ENCODE measurements at places on chromosomes 11 and 22.
A peak's percentile ranks its signal among the peaks of the same experiment; 100 is the strongest.

DNA sequence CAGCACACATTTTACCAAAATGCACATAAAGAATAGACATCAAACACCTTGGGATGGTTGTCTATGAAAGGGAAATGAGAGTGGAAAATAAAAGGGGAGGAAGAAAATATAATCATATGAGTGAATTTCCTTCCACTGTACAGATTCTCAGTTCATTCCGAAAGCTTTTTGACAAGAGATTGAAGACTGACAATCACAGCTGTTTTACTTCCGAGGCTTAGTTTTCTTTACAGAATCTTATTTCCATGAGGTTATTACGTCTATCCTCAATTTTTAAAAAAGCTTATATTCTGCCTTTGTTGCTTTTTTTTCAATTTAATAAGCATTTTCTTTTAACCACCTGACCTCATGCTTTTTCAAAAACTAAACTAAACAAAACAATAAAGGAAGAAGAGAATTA is 12.8 kb upstream of the NNMT start:
- DNase-seq = no peak

GRCh38 chr11:72240461-72241290 is 3.3 kb downstream of the PHOX2A start:
- no peak for DNase-seq

DNA sequence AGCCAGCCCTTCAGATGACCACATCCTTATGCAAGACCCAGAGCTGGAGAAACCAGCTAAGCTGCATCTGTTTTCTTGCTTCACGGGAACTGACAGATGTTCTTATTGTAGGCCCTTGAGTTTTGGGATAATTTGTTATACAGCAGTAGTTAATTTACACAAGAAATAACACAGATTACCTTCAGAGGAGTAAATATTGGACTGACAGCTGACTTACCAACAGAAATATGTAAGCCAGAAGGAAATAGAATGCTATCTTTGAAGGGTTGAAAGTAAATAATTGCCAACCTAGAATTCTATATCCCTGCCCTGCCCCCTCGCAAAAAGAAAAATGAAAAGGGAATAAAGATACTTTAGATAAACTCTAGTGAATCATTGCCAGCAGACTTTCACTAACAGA is 124.1 kb downstream of the WNT7B start:
- no peak for DNase-seq

DNA sequence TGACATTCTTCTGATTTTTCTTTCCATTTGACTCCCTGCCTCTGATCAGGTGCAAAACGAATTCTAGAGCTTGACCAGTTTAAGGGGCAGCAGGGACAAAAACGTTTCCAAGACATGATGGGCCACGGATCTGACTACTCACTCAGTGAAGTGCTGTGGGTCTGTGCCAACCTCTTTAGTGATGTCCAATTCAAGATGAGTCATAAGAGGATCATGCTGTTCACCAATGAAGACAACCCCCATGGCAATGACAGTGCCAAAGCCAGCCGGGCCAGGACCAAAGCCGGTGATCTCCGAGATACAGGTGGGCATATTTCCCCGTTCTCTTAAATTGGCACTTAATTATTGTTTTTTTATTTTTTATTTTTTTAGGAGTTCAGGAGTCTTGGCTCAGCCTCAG is 15.4 kb downstream of the XRCC6 start:
- DNase-seq = no peak

DNA sequence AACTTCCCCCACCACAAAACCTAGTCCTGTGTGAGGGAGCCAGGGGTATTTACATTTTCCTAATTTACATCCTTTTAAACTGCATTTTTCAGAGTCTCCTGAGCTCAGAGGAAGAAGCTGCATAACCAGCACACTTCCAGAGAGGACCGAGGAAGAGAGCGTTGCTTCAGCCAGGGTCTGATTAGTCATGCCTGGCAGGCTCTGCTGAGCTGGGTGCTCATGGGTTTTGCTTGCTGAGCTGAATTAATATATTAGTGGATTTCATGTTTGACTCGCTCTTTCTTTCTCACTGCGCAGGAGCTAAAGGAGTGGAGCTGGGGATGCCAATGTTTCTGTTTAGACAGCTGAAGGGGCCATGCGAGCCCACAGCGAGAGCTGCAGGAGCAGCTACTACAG is 539.3 kb upstream of the B3GAT1 start:
- peak; percentile 32 for DNase-seq

- no peak for DNase-seq
Observed at GRCh38 chr22:50346470-50346869, 3.3 kb downstream of the PPP6R2 start.

DNA sequence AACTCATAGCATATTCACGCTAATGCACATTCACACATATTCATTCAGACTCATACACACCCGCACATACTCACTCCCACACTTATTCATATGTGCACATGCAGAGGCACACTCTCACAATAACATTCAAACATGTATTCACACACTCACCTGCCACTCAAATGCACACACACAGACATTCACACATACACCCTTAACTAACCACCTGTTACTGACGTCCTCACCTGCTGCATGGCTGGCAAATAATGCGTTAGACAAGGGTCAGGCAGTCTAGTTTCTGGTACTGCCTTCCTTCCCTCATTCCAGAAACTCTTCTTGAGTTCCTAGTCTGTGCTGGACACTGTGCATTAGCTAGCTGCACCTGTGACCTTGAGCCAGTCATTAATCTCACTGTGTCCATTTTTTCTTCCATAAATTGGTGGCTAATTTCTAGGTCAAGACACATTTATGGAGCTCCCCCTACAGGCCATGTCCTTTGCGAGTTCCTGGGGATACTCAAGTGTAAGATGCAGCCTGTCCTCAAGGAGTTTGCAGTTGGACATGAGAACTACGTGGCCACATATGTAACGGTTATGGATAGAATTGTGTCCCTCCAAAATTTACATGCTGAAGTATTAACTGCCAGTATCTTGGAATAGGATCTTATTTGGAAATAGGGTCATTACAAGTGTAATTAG is 34.5 kb upstream of the SEZ6L start:
- DNase-seq = no peak

DNA sequence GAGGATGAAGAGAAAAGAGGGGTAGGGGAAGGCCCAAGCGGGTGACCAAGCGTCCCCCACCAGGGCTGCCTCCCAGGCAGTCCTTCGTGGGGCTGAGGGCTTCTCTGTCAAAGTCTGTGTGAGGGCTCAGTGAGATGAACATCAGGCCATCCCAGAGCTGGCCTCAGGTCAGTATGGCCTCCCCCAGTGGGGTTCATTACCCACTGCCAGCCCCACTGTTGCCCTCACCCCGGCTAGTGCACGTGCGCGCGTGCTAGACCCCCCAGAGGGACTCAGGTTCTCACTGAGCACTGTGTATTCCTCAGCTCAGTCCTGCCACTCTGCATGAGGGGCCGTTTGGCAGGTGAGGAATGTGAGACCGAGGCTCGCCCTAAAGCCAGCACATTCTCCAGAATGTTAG is 3.3 kb downstream of the KDELR3 start:
- DNase-seq = no peak

DNA sequence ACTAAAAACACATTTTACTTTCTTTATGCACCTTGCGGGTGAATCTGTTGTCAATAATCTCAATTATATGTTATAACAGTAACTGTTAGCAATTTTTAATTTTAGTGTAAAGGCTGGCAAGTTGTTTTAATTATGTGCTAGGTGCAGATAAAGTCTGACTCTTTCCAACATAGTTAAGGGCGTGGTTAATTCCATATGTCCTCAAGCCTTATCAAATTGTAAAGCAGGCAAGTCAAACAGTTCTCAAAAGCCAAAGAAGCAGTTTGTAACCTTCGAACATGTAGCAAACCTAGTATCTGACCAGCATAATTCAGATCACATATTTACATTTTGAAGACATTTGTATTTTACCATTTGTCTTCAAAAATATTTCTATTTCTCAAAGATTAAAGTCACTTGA is 29.2 kb downstream of the METTL15 start:
- no peak for DNase-seq

DNA sequence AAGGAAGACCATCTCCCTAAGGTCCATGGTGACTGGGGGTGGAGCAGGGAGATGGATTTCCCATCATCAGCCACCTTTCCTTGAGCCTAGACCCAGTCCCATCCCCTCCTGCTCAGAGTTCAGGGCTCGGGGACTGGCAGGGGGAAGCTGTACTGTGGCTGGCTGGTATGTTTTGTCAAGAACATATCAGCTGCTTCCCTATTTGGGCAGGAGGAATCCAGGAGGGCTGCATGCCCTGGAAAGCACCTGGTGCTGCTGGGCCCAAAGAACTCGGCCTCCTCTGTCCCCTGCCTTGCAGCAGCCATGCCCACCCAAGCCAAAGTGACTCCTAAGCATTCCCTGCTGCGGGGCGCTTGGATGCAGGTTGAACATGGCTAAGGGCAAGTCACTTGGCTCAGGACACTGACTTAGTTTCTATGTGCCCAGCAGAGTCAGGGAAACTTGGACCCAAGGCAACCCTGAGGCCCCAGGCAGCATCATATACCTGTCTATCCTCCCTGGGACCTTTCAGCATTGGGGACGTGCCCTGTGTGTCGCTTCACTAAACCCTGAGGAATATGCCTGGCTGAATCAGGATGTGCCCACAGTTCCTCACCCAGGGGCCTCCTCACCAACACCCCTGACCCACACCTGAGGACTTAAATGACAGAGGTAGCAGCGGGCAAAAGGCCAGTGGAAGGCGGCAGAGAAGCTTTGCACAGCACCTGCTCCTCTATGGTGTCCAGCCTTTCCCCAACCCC is 43.1 kb downstream of the BUD13 start:
- DNase-seq = no peak

DNA sequence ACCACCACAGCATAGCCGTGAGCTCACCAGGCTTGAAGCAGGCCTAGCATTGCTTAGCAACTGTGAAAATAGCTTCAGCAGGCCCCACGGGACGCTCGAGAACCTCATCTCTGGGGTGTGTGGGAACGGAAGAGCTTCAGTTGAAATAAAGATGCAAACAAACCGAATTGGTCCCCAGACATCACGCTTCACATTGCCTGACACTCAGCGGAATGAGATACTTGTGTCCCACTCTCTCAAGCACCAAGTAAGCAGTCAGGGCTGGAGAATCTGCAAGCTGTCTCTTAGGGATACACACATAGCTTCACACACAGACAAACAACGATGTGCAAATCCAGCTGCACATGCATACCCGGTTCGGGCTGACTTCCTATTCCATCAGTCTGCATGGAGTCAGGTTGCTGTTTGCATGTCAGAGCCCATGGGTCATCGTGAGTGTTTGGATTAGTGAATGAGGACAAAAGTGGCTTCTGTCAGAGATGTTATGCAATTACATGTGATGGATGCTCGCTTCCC is 205.7 kb downstream of the SNX19 start:
- no peak for DNase-seq

DNA sequence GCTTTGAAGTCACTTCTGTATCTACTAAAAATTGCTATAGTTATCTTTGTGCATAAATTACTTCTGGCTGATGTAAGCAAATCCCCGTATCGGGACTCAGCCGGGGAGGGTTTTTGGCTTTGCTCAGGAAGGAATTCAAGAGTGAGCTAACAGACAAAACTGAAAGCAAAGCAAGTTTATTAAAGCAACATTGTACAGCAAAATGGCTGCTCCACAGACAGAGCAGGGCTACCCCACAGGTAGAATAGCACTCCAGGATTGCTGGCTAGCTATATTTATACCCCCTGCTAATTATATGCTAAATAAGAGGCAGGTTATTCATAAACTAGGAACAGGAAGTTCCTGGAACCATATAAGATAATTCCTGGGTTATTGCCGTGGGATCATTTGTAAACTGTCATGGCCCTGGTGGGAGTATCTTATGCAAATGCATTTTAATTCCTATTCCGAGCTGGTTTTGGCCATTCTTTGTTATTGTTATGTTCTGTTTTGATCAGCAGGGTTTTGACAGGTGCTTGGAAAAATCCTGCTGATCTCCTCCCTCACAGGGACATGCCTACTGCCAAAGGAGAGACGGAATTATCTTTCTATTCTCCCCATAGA is 15.2 kb downstream of the MIF start:
- no peak for DNase-seq

- DNase-seq = no peak
Observed at GRCh38 chr22:49406047-49406650, 421.5 kb downstream of the BRD1 start.

DNA sequence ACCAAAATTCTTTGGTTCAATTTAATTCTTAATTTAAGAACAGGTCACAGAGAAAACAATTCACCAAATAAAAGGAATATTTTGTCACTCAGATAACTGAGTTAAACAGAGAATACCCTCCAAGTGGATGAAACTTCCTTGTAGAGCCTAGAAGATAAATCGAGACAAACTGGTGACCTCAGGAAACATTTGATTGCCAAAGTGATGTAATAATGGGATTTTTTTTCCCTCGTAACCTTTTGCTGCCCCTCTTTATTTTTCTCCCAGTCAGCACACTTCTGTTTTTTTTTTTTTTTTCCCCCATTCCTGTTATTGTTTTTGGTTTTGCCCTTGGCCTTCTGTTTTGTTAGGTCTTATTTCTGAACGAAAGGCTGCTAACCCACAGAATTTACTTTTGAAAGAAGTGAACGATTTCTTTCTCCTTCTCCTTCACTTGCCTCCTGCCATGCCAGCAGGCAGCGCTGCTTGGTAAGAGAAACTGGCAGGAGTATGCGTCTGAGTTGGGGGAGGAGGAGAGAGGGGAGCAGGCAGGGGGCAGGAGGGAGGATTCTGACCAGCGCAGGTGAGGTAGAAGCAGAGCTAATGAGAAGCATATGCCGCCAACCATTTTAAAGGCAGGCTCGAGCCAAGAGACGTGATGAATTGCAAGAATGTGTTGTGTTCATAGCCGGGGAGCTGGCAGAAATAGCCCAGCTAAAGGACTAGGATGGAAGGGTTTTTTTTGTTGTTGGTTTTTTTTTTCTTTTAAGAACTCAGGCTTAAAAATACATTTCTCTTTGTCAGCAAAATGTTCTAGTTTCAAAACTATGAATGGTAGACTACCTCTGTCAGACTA is 121.9 kb upstream of the MTMR2 start:
- peak; percentile 82 for DNase-seq

GRCh38 chr11:65576232-65576866 is 496 bp downstream of the EHBP1L1 start:
- DNase-seq = no peak

DNA sequence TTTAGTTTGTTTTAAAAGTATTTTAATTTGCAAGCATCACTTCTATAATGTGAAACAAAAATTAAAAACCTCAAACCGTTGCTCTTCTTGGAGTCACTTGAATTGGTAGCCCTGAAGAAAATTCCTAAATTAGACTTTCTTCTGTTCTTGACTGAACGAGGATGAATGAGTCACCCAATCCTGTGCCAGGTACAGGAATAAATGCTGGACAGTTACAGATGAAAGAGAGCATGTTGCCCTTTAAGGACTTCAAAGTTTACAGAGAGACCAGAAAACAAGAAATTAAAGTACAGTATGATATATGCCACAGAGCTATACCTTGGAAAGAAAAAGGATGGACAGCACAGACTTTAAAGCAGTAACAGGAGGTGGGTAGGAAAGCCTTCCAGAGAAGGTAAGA is 41.3 kb upstream of the CXCR5 start:
- no peak for DNase-seq

GRCh38 chr11:128451652-128452470 is 135.5 kb downstream of the ETS1 start:
- DNase-seq = no peak

- no peak for DNase-seq
Observed at GRCh38 chr22:26053737-26054316, 115.4 kb upstream of the SEZ6L start.

Data from AG09309 (cell line).